ENCODE measurements at places on chromosomes 12 and 14. TPM values are rescaled to one million over a fixed set of nuclear protein-coding genes. Genes with fewer than 3 reads are reported as not detected.

Gene RPL10L
- total RNA-seq = not detected

Gene CISTR
- not detected for total RNA-seq

DNA sequence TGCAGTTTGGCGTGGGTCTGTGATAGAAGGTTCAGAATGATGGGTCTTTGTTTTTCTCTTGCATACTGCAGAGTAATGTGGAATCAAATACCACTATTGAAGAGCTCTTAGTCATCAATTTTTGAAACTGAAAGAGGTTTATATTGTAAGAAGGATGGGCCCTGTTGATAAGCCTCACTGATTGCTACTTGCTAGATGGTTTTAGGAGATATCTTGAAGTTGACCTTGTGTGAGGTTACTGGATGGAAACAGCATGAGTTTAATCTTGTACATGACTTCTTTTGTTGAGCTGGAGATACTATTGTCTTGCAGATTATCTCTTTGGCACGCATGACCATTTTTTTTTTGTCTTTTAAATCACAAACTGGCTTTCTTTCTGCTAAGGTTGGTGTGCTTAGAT is 13.8 kb downstream of the BICD1 start:
- DNase-seq = no peak

GRCh38 chr12:95848575-95849388 is 10.0 kb upstream of the SNRPF start:
- DNase-seq = no peak

GRCh38 chr14:60650373-60650961 is 1.2 kb upstream of the SIX1 start:
- DNase-seq = no peak

- no peak for DNase-seq
Measured at GRCh38 chr14:101398011-101398410, 163.3 kb upstream of the DIO3 start.

Data from urinary bladder (tissue), 4 donors.